Common myeloid progenitor, CD34-positive (primary cell): ENCODE measurements at places on chromosomes 4 and X.

DNA sequence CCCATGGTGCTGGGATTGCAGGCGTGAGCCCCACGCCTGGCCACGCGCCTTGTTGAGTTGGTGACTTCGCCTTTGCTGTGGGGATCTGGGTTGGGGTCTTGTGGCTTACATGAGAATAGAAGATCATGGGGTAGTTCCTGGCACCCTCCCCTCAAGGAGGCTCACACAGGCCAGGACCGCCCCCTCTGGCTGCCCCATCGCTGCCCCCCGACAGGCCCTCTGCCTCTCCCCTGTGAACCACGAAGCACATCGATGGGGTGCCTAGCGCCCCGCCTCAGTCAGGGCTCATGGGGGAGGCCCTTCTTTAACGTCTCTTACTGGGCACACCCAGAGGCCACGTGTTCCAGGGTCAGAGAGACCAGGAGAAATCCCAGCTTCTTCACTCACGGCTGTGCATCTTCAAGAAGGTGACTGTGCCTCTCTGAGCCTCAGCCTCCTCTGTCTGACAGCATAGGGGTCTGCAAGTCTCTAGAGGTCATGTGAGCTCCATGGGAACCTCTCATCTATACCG, 23.6 kb upstream of the SPON2 start:
- DNase-seq: no peak

- peak; percentile 75 for DNase-seq
Measured at GRCh38 chrX:49079489-49080428, at the start of gene WDR45. WDR45 (minus strand) TSS chrX:49079887; CDS start chrX:49078095, 1,792 bp downstream.

GRCh38 chrX:20056704-20057103, 60.0 kb downstream of the MAP7D2 start:
- no peak for DNase-seq

DNA sequence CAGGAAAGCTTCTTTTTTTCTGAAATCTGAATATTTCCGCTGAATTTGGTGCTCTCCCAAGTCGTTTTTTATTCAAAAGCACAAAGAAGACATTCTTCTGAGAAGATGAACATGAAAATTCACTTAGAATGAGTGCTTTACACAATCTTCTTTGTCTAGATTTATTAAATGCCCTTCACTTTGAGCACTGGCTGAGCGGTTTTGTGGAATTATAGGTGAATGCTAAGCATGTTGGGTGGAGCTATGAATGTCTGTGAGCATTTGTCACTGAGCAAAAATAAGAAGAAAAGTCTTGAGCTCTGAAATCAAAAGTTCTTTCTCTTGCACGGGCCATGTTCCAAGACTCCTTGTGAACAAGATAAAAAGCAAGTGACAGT, 13.1 kb downstream of the GASK1B start:
- no peak for DNase-seq

DNA sequence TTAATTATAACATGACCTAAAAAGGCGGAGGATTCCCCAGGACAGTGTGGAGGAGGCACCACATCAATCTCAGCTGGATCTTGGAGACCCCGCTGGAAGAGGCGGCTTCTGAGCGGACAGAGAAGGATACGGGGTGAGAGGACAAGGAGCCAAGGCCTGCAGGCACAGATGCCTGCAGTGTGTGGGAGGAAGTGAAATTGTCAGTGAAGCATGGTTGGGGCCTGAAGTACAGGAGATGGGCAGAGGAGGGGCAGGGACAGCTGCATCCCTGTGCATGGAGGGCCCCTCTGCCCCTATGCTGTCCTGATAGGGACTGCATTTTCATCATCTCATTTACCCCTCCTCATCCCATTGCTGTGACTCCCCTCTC, 1.7 kb upstream of the SLC2A9 start:
- no peak for DNase-seq

- no peak for DNase-seq
Measured at GRCh38 chr4:15714646-15715435, 12.0 kb downstream of the BST1 start.

- DNase-seq: no peak
Measured at GRCh38 chrX:9788911-9789310, 2.7 kb downstream of the SHROOM2 start.

DNA sequence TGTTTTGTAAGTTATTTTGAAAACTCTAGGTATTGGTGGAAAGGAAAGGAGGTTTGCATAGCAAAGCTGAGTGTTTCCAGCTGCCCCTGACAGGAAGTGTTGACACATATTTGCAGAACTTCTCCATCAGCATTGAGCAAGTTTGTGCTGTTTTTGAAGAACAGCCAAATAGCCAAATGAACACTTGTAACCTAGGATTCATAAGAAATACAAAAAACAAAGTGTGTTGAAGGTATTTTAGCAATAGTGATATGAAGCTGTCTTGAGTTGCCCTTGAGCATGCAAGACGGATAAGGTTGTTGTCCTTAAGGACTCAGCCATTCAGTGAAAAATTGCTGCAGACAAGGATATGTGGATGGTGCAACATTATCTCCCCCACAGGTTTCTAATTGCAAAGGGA, 68.3 kb upstream of the PGM2 start:
- peak; percentile 92 for DNase-seq

GRCh38 chr4:58453956-58454355, 1343.8 kb upstream of the IGFBP7 start:
- DNase-seq: no peak

DNA sequence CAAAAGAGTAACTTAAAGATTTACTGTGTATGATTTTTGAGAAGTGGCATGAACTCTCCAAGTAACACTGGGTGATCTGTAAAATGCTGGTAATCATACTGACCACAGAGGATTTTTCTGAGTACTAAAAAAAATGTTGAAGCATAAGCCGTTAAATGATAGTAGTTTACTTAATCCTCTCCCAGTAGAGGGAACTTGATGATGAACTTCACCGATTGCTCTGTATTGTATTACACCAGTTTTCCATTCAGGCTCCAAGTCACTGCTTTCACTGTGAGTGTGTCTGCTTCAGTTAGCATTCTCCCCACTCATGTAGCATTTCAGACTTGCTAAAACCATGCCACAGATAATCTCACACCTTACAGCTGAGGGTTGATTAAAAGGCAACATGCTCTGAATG, 294.1 kb downstream of the GBA3 start:
- DNase-seq: no peak

GRCh38 chr4:153890761-153891160, 101.9 kb upstream of the SFRP2 start:
- no peak for DNase-seq

- DNase-seq: no peak
Measured at GRCh38 chr4:38752372-38752940, 30.3 kb downstream of the TLR10 start.

GRCh38 chr4:165326831-165327210, 648 bp upstream of the MSMO1 start:
- DNase-seq: no peak

- DNase-seq: no peak
Measured at GRCh38 chrX:40155589-40156469, 58.1 kb upstream of the BCOR start.

GRCh38 chrX:21863241-21863640, 7.5 kb downstream of the YY2 start:
- DNase-seq: no peak

DNA sequence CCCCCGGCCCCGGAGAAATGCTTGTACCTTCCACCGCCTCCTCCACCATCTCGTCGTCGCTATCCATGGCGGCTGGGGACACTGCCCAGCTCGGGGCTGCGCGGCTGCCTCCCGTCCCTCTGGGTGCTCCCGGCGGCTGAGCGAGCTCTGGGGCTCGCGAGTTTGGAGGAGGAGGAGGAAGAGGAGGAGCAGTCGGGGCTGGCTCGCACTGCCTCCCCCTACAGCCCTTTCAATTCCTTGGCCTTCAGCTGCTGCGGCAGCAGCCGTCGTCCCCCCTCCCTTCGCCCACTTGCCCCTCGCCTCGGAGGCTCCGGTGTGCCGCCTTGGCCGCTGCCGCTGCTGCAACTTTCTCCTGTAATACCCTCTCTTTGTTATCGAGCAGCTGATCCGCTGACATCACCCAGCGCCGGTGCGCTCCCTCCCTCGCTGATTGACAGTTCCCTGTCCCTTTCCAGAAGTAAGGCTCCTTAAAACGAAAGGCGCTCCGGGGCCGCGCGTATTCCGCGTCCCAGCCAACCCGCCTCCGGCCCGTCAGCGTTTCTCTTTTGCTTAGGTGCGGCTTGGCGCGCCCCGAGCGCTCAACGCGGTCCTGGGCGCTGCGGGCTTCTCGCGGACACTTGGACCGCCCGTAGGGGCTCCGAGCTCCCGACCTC, at the start of gene SETD7:
TSS of gene SETD7 (minus strand) at position 149 of the 653 bp plus-strand sequence. CDS start at position 67, 82 bp downstream.
- peak; percentile 62 for DNase-seq

DNA sequence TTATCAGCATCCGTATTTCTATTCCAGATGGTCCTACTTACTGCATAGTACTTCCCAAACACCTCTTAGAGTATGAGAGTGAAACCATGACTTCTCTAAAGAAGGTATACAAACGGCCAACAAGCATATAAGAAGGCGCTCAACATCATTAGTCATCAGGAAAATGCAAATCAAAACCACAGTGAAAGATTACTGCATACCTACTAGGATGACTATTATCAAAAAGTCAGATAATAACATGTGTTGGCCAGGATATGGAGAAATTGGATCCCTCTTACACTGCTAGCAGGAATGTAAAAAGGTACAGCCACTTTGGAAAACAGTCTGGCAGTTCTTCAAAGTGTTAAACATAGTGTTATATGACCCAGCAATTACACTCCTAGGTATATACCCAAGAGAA, 215.3 kb upstream of the CXorf66 start:
- DNase-seq: no peak

DNA sequence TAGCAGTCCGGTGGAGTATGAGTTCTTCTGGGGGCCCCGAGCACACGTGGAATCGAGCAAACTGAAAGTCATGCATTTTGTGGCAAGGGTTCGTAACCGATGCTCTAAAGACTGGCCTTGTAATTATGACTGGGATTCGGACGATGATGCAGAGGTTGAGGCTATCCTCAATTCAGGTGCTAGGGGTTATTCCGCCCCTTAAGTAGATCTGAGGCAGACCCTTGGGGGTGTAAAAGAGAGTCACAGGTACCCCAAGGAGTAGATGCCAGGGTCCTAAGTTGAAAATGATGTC, 852 bp downstream of the MAGEH1 start:
- DNase-seq: no peak

DNA sequence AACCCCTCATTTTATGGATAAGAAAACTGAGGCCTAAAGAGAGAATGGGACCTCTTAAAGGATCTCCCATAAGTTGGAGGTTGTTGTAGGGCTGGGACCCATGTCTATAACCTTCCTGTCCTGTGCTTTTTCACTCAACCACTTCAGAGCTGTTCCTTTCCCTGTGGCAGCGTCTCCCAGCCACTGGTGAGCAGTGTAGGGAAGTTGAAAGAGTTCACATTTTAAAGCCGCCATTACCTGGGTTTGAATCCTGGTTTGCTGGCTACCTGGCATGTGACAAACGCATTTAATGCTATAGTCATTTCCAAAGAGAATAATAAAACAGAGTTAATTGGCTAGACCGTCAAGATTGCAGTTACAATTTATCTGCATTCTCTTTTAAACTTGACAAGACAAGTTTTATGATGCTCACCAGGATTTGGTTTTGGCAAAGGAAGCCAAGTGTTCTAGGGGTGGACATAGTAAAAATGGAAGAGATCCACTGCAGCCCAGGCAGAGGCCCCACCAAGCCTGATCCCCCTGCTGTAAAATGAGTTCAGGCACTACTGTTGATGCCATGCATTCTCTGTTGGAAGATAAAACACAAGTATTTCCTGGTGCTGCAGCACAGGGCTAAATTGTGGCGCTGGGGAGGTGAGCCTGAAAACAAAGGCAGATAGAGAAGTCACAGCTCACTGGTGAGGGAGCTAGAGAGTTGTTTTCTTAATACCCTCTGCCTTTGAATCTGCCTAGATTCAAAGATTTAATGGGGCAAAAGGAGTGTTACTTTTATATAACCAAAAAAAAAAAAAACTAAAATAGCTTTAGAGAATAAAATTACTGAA, 218.7 kb downstream of the NWD2 start:
- no peak for DNase-seq

DNA sequence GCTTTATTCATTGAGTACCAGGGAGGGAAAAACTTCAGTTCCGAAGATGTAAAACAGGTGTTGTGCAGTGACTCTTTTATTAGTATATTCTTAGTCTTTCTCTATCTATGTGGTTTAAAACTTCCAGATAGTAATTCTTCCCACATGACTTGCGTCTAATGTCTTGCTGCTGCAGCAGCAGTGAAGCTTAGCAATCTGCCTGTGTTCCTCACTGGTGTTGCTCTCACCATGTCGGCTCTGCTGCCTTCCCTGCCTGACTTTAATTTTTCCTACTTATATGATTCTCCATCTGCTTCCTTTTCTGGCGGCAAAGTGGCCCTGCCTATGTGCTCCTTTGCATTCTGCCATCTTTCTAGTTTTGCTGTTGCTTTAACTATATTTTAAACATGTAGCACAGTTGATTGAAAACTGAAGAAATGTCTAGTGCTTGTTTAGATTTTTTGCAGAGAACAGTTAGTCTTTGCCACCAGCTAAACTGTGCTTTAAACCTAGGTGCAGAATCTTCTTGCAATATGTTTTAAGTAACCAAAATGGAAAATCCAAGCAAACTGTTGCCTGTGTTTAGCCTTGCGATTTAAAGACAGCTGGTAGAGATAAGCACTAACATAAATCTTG, 1934.2 kb upstream of the IGFBP7 start:
- no peak for DNase-seq

DNA sequence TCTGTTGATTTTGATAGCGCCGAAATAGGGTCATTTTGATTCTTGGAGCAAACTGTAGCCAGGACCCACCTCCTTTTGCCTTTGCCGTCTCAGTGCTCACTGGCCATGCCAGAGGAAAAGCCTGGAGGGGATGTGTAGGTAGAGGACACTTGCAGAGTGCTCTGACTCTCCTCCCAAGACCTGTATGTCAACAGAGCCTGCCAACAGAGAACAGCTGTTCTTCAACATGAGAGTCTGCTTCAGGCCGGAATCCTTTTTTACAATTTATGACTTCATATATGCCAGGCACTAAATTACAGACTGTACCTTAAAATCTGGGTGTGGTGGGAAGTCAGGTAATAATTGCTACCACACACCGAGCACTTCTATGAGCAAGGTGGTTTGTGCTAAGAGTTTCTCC, 94.2 kb downstream of the KDR start:
- DNase-seq: no peak

GRCh38 chr4:20430259-20430941, 178.7 kb downstream of the SLIT2 start:
- no peak for DNase-seq

- peak; percentile 59 for DNase-seq
Measured at GRCh38 chrX:120790118-120790517, 85.5 kb downstream of the CT47B1 start.

- no peak for DNase-seq
Measured at GRCh38 chr4:113741956-113742355, 19.6 kb downstream of the CAMK2D start.

DNA sequence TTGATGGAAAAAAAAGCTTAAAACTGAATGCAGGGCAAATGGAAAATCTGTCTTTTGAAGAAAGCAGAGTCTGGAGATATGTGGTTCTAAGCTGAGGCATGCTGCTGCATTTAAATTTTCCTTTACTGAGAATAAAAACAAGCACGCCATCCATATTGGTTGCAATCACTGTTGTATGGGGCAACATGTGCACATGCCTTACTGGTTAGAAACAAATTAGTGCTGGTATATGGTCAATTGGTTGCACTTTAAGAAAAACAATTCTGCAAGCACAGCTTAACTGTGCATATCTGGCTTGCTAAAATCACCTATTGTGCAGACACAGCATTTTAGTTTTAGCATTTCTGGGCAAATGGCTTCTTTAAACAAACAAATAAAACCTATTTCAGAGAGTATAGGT, 239.1 kb downstream of the NDST4 start:
- no peak for DNase-seq

GRCh38 chrX:39900777-39901170, 197.0 kb downstream of the BCOR start:
- no peak for DNase-seq

- no peak for DNase-seq
Measured at GRCh38 chr4:102022343-102022742, 231.8 kb downstream of the BANK1 start.

GRCh38 chrX:101483705-101484104, 1.6 kb upstream of the ARMCX4 start:
- DNase-seq: no peak
